ENCODE measurements at places on chromosomes 2 and 18.

DNA sequence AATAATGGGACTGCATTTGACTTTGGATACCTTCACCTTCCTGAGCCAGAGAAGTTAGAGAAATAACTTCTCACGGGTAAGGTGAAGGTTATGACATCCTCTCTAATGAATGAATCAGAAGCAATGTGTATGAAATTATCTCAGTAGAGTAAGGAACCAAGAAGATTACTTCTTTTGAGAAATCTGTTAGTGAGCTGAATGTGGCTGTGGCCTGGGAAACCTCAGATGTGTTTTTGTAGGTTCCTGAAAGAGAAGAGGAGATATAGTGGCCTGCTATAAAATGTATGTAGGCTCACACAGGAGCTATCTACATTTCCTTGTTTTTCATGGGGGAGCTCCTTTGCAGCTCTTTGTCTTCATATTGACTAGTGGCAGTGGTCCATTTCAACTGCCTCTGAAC, 262.6 kb downstream of the CLIP4 start:
- H3K27ac ChIP-seq = no peak overlapping the region
- H3K4me1 ChIP-seq = no peaks in the 10 kb centered on the region
- H3K4me3 ChIP-seq = no peak overlapping the region
- DNase-seq = no peak
- H3K36me3 ChIP-seq = no peaks in the 10 kb centered on the region
- peaks cover 34% of the 10 kb centered on the region for H3K27me3 ChIP-seq

DNA sequence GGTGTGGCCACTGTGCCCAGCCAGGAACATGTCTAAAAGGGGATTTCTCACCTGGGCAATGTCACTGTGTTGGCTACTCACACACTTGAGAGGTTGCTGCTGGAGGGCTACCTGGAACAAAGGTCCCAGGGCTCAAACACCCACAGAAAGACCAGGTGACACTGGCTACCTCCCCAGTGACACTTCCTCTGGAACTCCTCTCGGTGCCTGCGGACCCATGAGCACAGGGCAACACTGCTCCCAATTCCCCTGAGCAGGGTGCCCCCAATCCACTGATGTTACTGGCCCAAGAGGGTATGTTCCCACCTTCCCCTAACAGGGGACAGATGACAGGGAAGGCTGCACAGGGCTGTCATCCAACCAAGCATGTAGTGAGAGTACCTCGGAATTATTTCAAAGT, 5.8 kb downstream of the NPPC start:
- no peak overlapping the region for H3K4me3 ChIP-seq
- H3K36me3 ChIP-seq = no peaks in the 10 kb centered on the region
- H3K27me3 ChIP-seq = peaks cover 87% of the 10 kb centered on the region
- H3K4me1 ChIP-seq = peaks cover 12% of the 10 kb centered on the region
- no peak overlapping the region for H3K27ac ChIP-seq

- no peak for DNase-seq
- H3K27me3 ChIP-seq = no peaks in the 10 kb centered on the region
- H3K4me1 ChIP-seq = no peaks in the 10 kb centered on the region
- no peaks in the 10 kb centered on the region for H3K36me3 ChIP-seq
- H3K27ac ChIP-seq = no peak overlapping the region
- no peak overlapping the region for H3K4me3 ChIP-seq
These were observed 403.3 kb downstream of the SUCLG1 start for GRCh38 chr2:84055816-84056215.

GRCh38 chr2:48715956-48716355, 39.6 kb downstream of the LHCGR start:
- H3K27me3 ChIP-seq = no peaks in the 10 kb centered on the region
- no peak overlapping the region for H3K27ac ChIP-seq
- H3K4me3 ChIP-seq = no peak overlapping the region

- no peak overlapping the region for H3K4me3 ChIP-seq
These were observed 26.8 kb downstream of the MAL start for GRCh38 chr2:95052307-95052706.
